Ascending aorta (tissue), 2 donors: ENCODE measurements at places on chromosomes 16 and 17.

GRCh38 chr16:59047114-59047513, 313.0 kb upstream of the GOT2 start:
- DNase-seq = no peak

DNA sequence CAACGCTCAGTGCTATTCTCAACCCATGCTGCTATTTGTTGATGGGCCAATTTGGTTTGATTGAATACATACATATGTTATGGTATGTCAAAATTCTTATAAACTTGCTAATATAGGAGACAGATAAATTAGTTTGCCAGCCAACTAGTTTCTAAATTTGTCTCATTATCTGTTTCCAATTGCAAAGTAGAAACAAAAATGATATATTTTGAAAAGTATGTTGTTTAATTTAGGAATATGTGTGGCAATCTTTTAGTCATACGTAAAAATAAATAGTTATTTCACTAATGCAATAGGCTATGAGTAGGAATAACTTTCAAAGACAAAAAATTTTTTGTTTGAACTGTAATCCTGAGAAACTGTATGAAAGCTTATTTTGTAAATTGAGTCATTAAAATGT, 210.6 kb upstream of the KCNJ16 start:
- no peak for DNase-seq

DNA sequence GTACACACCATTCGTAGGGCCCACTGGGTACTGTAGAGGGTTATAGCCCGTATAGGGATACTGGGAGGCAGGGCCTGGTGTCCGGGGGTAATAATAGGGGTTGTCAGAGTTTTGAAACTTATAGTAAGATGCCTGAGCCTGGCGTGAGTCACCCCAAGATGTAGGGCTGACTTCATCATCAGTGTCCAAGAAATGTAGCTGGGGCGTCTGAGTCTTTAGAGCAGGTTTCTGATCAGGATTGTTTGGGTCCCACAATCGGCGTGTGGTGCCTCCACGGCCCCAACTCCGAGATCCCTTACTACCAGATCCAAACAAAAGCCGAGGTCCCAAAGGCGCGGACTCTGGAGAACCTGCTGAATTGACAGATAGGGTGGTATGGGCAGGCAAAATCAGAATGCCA, 4.4 kb downstream of the SMG6 start:
- no peak for DNase-seq

- DNase-seq = no peak
Measured at GRCh38 chr16:71853413-71853812, 7.6 kb downstream of the ATXN1L start.

- no peak for DNase-seq
Measured at GRCh38 chr16:49659356-49659755, 196.6 kb downstream of the ZNF423 start.

- no peak for DNase-seq
Measured at GRCh38 chr16:85605912-85606841, 6.9 kb upstream of the GSE1 start.

GRCh38 chr16:11309895-11310633, 28.9 kb upstream of the PRM1 start:
- no peak for DNase-seq

- DNase-seq = no peak
Measured at GRCh38 chr17:64176556-64176955, 46.6 kb upstream of the ERN1 start.

- DNase-seq = no peak
Measured at GRCh38 chr17:17479209-17479608, 2.4 kb downstream of the MED9 start.

GRCh38 chr16:68286153-68287074, 22.1 kb downstream of the SLC7A6 start:
- no peak for DNase-seq

GRCh38 chr16:85353839-85354685, 241.8 kb upstream of the CIBAR2 start:
- no peak for DNase-seq

- DNase-seq = peak; percentile 80
Measured at GRCh38 chr17:42928714-42929496, 28.3 kb downstream of the G6PC1 start.

DNA sequence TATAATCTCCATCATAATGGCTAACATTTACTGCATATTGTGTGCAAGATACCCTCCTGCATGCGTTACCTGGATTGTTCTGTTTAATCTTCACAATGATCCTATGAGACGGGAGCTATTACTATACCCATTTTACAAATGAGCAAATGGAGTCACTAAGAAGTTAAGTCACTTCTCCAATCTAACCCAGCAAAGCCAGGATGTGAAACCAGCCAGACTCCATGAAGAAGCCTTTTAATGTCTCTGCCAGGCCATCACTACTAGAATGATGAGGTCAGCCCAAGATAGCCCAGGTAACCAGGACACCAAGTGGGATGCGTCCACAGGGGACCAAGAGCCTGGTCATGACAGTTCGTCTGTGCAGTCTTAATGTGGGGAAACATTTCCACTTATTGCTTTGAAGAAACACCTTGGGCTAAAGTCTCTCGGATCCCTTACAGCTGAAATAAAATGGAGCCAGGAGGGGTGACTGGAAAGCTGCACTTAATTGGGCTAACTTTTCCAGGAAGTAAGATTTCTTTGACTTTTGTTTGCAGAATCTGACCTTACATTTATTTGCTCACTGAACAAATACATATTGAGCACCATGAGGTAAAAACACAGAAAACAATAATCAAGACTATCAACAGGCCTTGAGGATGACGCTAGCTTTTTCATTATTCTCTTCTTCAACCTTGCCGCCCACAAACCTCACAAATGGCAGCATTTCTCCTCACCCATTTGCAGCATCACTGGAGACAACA, 926 bp upstream of the SHCBP1 start:
- DNase-seq = no peak

- DNase-seq = no peak
Measured at GRCh38 chr17:213286-214105, 32.0 kb upstream of the DOC2B start.

GRCh38 chr16:89313583-89313982, 96.1 kb downstream of the ZNF778 start:
- no peak for DNase-seq

GRCh38 chr17:51507444-51507843, 247.1 kb downstream of the UTP18 start:
- no peak for DNase-seq

- no peak for DNase-seq
Measured at GRCh38 chr16:85313526-85314301, 201.4 kb upstream of the CIBAR2 start.

DNA sequence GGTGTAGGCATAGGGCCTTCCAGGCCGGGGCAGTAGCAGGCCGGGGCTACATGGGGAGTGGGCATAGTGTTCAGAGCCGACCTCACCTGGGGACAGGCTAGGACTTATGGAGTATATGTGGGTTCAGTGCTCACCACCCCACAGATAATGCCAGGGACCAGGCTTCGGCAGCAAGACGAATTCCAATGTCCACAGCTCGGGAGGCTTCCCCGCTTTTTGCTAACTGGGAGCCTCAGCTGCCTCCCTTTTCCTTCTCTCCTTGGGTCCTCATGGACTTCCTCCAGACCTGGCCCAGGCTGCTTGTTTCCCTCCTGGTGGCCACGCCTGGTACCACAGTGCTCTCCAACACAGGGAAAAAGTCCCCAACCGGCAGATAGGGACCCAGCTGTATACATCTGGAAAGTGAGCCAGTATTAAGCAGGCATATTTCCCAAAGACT, 20.1 kb upstream of the SLC46A1 start:
- no peak for DNase-seq

- no peak for DNase-seq
Measured at GRCh38 chr17:28763804-28764266, 20.0 kb downstream of the TRAF4 start.

- DNase-seq = peak; percentile 9
Measured at GRCh38 chr17:61411261-61412142, 11.9 kb downstream of the TBX2 start.

DNA sequence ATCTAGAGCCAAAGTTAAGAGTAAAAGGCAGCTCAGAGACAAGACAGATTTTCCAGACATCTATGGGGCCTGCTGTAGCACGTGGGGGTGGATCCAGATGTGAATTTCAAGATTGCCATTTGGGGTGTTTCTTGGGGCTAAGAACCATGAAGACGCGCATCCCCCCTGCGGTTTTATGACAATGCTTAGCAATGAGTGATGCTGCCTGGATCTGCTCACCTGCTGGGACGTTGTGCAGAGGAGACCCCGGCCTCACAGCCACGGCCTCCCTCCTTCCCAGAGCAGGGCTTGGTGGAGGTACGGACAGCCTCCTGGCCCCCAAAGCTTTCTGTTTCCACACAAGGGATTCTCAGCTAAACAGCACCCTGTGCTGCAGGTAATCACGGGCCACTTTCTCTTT, 151.5 kb upstream of the DYNLRB2 start:
- DNase-seq = no peak

GRCh38 chr17:55632893-55633292, 89.8 kb downstream of the TMEM100 start:
- no peak for DNase-seq

- no peak for DNase-seq
Measured at GRCh38 chr16:27690608-27691007, 140.7 kb downstream of the KATNIP start.

GRCh38 chr16:55035956-55036355, 105.3 kb downstream of the IRX5 start:
- no peak for DNase-seq

- no peak for DNase-seq
Measured at GRCh38 chr17:46159686-46160085, 33.5 kb downstream of the KANSL1 start.

DNA sequence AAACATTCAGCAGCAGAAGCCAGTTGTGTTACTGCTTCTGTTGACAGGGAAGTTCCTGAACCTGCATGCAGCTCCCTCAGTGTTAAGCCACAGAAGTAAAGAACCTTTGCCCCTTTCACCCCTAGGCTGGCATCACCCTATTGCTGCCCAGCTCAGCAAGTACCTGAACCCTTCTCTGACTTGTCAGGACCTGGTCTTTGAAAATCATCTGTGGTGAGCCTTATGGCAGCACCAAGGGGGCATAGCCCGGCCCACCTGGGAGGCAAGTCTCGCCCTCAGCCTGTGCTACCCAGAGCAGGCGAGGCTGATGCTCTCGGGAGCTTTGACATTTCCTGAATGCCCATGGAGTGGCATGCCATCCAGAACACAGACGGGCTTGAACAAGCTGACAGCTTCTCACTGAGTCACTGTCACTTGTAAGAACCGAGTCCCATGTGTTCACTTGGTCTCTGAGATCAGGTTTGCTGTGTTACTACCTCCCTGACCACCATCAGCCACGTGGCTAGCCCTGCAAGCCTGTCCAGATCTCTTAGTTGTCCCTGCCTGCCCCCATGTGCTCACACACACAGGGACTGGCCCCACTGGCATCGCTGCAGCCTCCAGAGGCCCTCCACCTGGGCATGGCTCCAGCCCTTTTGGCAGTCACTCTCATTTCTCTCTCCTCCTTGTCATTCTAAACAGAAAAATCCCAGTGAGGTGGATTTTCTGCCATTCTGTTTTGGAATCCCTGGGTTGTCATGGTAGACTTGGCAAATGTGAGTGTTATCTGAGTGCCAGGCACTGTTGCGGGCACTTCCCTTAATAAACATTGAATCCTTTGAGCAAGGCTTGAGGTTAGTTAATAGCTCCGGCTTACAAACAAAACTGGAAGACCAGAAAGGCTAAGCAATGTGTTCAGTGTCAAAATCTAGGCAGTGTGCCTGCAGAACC, 2.9 kb upstream of the CARMIL2 start:
- DNase-seq = peak; percentile 17

DNA sequence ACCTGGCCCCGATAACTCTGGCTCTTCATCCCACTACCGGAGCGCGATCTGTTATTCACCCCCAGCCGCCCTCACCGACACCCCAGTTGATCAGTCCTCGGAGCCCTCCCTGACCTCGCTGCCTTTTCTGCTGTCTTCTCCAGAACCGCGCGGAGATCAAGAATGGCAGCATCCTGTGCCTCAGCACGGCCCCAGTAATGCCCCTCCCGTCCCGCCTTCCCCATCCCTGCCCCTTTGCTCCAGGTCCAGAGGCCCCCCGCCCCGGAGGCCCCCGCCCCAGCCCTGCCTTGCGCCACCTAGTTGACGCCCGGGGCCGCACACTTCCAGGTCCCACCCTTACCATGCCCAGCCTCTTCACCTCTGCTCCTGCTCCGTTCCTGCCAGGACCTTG, 872 bp downstream of the ELMO3 start:
- DNase-seq = no peak

DNA sequence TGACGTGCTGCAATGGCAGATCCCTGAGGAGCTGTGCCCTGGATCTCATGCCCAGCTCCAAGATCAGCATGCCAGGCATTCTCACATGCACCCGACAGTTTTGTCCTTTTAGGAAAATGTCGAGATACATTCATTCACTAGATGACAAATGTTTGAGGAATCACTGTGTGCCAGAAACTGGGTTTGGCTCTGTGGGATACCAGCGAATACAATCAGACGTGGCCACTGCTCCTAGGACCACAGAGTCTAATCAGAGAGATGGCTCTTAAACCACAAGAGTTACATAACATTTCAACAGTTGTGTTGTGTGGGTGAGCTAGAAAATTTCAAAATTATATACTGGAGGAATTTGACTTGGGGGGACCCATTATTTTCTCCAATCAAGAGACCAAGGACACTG, 579.7 kb downstream of the CDH13 start:
- DNase-seq = no peak

- DNase-seq = no peak
Measured at GRCh38 chr17:79413611-79414010, 197.2 kb downstream of the RBFOX3 start.

DNA sequence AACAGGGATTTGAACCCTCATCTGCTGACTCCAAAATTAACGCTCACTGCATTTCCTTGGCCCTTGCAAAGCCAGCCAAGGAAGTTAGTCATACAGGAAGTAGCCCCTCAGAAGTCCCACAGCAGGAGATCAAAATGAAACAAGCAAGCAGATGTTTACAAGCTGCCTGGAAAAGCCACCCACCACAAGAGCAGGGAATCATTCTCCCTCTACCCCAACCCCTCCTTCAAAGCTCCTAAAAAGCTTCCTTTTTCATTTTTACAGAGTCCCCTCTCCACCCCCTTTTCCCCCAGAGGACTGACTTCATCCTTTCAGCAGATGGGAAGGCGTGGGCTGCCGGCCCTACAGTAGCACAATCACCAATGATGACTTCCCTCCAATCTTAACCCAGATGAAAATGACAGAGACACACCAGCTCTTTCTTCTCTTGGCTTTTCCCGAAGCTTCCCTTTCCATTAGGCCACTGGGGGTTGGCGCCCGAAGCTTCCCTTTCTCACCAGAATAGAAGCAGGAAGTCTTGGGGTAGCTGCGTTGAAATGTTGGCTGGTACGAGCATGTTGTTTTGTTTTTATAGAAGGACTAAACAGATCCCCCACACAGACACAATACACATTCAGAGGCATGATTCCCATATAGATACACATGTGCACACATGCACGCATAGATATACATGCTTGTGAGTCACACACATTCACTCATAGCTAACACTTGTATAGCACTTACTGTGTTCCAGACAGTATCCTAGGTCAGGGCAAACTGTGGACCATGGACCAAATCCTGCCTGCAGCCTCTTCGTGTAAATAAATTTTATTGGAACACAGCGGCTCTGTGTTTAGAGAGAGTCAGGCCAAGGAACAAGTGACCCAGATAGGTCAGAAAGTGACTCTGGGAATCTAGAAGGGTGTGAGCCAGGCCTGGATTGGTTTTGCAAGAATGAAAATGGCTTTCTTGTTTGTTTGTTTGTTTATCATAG, 17.4 kb downstream of the ITPRIPL2 start:
- DNase-seq = no peak
